ENCODE measurements at places on chromosomes 12 and 14. TPM values are rescaled to one million over a fixed set of nuclear protein-coding genes. Genes with fewer than 3 reads are reported as not detected.

The EGLN3 gene
- 14.3 TPM for polyA plus RNA-seq

DNA sequence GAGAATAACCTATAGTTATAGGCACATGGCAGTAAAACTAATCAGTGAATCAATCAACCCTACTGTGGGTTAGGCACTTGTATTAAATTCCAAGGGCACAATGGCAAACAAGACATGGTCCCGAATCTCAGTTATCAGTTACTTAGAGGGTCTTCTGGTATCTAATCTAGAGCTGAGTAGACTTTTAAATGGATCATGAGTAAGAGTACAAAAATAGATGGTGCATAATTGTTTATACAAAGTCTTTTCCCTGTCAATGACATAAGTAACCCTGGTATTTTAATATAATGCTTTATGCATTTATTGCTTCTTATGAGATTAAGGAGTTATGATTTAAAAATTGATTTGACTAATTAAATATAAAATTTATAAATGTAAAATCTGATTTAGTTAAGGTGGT, 23.0 kb upstream of the KCNJ8 start:
- no peak for DNase-seq

DNA sequence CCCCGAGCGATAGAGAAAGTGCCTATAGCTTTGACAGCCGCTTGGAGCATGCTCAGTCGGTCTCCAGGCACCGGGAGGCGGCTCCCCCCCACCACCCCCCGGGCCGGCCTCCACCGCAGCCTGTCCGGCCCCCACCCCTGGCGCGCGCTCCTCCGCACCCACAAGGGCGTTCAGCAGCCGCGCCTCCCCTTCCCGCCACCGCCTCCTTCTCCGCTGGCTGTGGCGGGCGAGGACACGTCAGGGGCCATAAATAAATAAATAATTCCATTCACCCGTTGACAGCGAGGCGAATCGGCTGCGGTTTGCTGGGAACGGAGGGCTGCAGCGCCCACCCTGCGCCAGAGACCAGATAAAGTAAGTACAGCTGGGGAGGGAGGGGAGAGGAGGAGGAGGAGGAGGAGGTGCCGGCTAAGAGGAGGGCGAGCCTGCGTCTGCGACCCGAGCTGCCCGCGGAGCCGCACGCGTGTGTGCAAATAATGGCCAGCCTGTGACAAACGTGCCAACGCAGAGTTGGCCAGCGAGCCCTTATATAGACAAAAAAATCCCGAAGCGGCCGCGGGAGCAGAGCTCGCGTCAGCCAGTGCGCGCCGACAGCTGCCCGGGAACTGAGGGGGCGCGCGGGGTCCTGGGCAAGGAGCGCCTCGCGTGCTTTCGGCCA, at the start of gene SLC16A7:
TSS of gene SLC16A7 (plus strand) at position 147 of the 658 bp plus-strand sequence. CDS start 108,773 bp downstream, outside the sequence.
- peak; percentile 49 for DNase-seq

The AKAP5 gene
- 6.2 TPM for polyA plus RNA-seq

DNA sequence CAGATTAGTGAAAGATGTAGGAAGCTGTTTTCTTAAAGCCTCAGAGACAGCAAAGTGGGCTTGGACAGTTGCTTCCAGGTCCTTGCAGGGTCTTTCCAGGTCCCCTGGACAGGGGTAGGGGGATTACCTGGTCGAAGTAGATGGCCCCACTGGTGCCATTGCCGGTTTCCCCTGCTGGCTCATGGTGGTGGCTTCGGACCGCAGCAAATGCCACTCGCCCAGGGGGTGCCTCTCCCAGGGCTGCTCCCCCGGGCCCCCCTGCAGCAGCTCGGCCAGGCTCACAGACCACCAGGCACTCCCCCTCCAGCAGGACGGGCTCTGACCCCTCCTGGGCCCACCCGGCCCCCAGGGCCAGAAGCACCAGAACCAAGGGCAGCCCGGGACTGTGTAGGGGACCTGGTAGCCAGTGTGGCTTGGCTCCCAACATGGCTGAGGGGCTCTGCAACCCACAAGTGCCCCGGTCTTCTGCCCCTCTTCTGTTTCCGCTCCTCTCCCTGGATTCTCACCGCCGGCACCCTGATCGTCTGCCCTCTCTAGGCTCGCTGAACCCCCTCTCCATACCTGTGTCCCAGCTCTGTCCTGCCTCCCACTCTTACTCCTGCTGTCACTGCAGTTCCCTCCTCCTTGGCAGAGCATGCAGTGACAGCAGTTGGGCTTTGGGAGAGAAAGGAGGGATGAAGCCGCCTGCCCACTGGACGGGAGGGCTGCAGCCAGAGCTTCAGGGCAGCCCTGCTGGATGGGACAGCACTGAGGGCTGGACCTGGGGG, 657 bp downstream of the CBLN3 start:
- no peak for DNase-seq
